SJSA1 (cell line): ENCODE measurements at places on chromosomes 16 and 17. TPM values are rescaled to one million over a fixed set of nuclear protein-coding genes. Genes with fewer than 3 reads are reported as not detected.
A peak's percentile ranks its signal among the peaks of the same experiment; 100 is the strongest.

Gene PAGR1
- 39.3 and 66.0 TPM in 2 replicates for total RNA-seq

Gene OTOA
- not detected in 2 replicates for total RNA-seq

DNA sequence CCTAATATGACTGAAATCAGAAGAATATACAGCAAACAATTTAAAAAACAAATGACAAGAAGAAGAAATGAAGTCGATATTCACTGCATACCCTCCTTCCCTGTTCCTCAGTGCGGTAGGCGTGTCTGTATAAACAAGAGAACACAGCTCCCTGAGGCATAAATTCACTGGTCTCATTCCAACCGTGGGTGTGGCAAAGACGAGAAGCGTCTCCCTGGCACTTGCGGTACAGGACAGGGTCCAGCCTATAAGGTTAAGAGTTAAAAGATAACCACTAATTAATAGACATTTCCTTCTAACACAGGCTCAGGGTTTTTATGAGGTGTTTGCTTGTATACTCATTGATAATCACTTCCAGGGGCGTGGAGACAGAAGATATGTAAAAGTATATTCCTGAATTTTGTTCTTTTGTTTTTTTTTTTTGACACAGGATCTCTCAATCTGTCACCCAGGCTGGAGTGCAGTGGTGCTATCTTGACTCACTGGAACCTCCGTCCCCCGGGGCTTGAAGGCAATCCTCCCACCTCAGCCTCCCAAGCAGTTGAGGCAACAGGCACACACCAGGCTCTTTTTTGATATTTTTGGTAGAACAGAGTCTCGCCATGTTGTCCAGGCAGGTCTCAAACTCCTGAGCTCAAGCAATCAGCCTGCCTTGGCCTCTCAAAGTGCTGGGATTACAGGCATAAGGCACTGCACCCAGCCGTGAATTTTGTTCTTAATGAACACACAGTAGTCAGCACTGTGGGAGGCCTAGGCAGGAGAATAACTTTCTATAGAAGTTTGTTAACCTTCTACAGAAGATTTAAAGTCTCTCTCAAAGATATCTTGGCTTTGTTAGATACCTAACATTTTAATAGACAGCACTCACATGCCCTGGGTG lies 59.1 kb upstream of the CLEC18B start:
- DNase-seq: peak; percentile 54

DNA sequence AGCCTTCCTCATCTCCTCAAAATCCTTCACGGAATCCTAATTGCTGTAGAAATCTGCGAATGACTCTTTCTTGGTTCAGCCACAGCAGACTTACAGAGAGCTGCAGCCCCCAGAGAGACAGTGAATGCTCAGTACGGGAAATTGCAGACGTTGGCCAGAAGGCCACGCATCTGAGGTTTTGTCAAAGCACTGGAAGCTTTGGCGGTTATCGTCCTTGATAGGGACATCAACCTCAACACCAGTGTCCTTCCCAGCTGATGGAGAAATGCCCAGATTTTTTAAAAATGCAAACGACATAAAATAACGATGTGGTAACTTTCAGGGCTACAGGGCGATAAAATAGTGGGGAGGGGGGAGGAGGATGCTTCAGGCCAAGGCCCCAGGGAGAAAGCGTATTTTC lies 166.6 kb upstream of the CIBAR2 start:
- no peak for DNase-seq

GRCh38 chr17:32626379-32626791 lies 139.6 kb downstream of the CDK5R1 start:
- DNase-seq: no peak
